ENCODE measurements at places on chromosomes 1 and 21.

- no peak for DNase-seq
Measured at GRCh38 chr1:208347191-208347590, 103.0 kb upstream of the PLXNA2 start.

DNA sequence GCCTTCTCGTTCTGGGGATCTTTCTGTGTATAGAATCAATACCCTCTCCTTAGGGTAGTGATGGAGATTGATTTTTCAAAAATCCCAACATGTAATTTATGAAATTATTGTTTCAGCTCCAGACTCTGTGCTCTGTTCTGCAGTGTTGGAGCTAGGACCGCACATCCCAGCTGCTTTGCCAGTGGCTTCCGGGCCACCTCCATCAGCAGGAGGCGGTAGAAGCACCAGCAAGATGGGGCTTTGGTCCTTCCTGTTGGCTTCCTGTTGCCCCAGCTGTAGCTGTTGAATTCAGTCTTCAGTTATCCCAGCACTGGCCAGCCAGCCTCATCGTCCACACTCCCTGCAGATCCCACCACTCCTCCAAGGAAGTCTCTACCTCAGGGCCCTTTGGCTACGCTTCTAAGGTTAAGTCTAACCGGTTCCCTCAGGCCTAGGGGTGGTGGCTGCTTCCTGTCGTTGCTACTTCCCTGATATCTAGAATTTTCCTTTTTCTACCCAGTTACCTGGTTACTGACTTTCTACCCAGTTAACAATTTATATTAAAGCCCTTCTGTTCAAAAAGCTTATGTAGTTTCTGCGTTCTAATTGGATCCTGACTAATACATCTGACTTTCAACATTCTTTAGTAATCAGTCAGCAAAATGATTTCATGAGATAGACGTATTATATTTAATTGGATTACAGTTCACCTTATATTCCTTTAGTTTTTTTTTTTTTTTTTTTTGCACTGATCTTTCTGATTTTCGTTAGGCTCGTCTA is 24.6 kb downstream of the GALNT2 start:
- no peak for DNase-seq

- no peak for DNase-seq
Measured at GRCh38 chr1:93172778-93173177, 7.4 kb downstream of the TMED5 start.

DNA sequence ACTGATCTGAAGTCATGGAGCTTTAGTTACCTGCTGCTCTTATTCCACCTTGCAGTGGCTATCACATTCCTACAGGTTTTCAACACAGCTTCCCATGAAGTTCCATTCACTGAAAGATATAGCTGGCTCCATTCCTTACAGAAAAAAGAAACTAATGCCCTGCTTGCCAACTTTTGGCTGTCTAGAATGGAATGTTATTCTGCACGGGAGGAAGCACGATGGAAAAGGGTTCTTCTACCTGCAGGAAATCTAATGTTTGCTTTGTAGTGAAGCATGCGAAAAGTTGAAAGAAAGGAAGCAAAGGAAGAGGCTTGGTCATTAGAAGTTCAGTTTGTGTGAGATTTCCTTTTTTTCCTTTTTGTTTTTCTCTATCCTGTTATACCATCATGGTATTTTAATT is 32.6 kb downstream of the GIPC2 start:
- no peak for DNase-seq

- DNase-seq = no peak
Measured at GRCh38 chr1:33454646-33455282, 17.7 kb upstream of the ZSCAN20 start.

DNA sequence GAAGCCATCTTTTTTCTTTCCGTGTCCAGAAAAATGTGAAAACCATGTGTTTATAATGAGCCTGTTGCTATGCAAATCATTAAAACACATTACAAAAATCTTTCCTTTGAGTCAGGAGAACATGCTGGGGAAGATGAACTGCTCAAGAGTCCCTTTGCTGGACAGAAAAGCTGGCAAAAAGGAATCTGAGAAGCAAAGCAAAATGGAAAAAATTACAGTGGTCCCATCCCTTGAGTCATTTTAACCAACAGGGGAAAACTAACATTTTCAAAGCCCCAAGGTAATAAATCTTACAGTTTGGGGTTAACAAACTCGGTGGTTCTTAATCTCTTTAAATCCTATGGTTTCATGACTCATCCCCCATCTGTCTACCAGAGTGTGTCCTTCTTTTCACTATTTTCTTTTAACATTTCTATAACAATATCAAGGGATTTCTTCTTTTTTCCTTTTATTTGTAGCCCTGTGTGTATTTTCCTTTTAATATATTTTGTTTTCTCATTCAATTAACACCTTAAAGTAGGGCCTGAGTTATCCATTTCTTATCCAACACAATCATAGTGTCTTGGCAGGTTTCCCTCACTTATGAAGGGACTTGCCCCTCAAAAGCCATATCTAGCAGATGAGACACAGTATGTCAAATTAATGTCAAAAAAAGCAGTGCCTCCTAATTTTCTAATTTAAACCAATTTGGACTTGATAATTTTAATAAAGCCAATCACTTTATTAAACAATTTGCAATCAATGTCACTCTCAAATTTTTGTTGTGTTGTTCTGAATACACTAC is 105.4 kb downstream of the PTPN14 start:
- DNase-seq = no peak
